ENCODE measurements at places on chromosomes 3 and 15.

- DNase-seq: no peak
Observed at GRCh38 chr3:167866331-167866730, 130.8 kb downstream of the SERPINI1 start.

DNA sequence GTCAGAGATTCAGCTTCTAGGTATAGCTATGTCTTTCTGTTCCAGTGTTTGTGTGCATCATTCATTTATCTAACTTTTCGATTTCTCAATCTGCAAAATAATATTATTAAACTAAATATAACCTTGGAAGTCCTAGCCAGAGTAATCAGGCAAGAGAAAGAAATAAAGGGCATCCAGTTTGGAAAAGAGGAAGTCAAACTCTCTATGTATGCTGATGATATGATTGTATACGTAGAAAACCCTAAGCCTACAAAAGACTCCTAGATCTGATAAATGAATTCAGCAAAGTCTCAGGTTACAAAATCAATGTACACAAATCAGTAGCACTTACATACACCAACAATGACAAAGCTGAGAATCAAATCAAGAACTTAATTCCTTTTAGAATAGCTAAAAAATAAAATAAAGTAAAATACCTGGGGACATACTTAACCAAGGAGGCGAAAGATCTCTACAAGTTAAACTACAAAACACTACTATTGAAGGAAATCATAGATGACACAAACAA is 718.2 kb downstream of the NTRK3 start:
- DNase-seq: no peak

DNA sequence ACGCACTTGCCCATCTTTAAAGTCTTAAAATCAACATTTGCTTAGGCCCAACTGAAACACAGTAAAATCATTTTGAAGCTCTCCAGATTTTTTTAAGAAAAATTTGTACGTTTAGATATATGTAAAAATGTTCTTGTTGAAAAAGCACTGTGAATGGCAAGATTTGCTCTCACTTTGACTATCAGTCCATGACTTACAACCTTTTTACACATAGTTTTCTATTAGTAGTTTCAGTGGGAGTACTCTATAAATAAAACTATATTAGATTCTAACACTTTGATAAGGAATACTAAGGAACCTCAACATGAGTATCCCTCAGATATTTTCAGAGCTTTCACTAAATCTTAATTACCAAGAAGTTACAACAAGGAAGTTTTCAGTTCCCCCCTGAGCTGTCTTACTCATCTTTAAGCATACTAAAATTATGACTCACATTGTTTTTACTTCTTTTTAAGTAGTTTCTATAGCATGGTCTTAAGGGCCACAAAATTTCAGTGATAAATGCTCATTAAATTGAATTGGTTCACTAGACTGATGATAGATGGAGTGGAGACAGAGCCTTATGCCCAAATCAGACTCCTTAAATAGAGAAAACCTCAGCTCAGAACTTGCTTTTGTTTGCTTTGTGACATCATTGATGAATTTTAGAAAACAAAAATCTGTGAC is 31.6 kb upstream of the RAP2B start:
- DNase-seq: no peak

GRCh38 chr3:61718565-61718964 is 157.2 kb downstream of the PTPRG start:
- no peak for DNase-seq

Measured in stimulated activated CD8-positive, alpha-beta memory T cell treated with anti-CD3 and anti-CD28 coated beads, Interleukin-7, amount 100 ng/mL, for 48 hours (primary cell).